ENCODE measurements at places on chromosomes 4 and X.
A peak's percentile ranks its signal among the peaks of the same experiment; 100 is the strongest.

- DNase-seq, result no peak
Measured at GRCh38 chr4:82467471-82467870, 37.1 kb downstream of the ENOPH1 start.

- DNase-seq, result peak; percentile 3
Measured at GRCh38 chr4:72302981-72303704, 265.9 kb downstream of the ADAMTS3 start.

GRCh38 chr4:105967058-105967658 is 71.9 kb downstream of the NPNT start:
- no peak for DNase-seq

- DNase-seq, result no peak
Measured at GRCh38 chr4:10003666-10004065, 17.6 kb downstream of the SLC2A9 start.

DNA sequence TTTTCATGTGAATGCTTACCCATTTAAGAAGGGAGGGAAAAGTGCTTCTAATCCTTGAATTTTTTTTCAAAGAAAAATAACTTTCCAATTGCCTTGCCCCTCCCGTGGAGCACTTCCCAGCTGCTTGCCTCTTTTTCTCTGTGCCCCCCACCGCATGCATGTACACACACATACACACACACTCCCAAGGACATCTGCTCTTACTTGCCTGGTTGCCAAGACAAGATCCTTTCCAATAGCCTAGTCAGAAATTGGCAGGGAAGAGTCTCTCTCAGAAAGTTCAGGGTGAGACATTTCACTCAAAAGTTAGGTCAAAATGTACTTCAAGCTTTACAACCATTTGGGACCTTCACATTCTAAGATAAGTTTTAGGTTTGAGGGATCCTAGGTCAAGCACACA is 10.9 kb downstream of the HHIP start:
- no peak for DNase-seq

DNA sequence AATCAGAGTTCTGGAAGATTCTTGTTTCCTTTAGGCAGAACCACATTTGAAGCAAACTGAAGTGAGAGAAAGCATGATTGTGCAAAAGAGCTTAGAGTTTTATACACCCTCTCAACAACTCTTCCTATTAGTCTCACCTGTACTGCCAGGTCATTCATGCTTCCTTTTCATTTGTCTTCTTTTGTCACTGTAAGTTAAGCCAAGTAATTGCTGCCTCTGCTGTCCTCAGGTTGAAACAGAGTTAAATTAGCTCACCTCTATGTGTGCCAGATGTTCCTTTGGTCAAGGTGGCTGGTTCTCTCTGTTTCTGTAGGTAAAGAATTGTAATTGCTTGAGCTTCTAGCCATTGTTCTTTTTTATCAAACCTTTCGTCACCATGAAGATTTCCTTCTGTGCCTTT is 41.1 kb upstream of the HPGD start:
- DNase-seq, result no peak

DNA sequence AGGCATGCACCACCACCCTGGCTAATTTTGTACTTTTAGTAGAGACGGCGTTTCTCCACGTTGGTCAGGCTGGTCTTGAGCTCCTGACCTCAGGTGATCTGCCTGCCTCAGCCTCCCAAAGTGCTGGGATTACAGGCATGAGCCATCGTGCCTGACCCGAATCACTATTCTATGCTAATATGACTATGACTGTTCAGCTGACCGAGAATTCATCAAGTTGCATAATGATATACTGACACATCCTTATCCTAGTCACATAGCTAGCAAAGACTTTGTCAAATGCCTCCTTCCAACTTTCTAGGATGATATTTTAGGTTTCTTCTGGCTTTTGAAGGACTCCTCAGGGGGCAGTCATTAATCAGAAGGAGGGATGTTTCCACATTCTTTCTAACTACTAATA is 4.8 kb upstream of the GPM6B start:
- no peak for DNase-seq

- DNase-seq, result no peak
Measured at GRCh38 chr4:76748649-76749048, 149.3 kb downstream of the SOWAHB start.

- DNase-seq, result no peak
Measured at GRCh38 chr4:174173360-174173759, 110.1 kb downstream of the FBXO8 start.

DNA sequence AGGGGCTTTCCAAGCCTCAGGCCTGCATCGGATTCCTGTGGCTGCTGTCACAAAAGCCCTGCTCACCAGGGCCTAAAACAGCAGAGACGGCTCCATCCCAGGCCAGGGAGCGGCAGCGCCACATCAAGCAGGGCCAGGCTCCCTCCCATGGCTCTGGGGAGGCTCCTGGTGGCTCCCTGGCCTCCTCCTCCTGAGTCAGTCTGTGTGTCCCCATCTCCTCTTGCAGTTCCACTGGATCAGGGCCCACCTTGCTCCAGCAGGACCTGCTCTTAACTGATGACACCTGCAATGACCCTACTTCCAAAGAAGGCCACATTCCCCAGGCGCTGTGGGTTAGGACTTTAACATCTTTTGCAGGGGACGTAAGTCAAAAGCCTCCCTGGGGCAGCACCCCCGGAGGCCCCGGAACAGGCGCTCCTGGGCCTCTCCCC is 51.9 kb downstream of the CPZ start:
- DNase-seq, result no peak

DNA sequence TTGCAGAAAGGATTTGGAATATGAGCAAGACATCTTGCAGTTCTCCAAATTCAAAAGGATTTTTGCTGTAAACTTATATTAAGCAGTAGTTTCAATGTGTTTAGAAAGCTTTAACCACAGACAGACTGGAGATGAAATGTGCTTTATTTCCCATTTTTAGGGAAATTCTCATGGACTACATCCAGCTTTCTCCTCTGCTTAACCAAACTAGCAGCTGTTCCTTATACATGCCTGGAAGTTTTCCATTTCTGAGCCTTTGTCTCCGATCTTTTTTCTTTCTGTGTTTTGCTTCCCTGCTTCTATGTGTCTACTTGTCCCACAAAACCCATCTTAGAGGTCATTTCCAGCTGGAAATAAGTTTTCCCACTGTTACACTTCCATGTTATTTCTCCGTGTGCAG is 41.6 kb downstream of the TMA16 start:
- no peak for DNase-seq

- DNase-seq, result no peak
Measured at GRCh38 chr4:21879187-21879586, 69.4 kb downstream of the KCNIP4 start.

GRCh38 chr4:78345237-78345636 is 206.3 kb upstream of the ANXA3 start:
- DNase-seq, result no peak

- DNase-seq, result no peak
Measured at GRCh38 chr4:133178956-133179355, 29.9 kb downstream of the PCDH10 start.

- DNase-seq, result no peak
Measured at GRCh38 chr4:2413821-2414610, 4.4 kb downstream of the ZFYVE28 start.

GRCh38 chr4:25839687-25840086 is 23.1 kb downstream of the SEL1L3 start:
- no peak for DNase-seq

GRCh38 chr4:179447308-179447707 is 2005.1 kb upstream of the AGA start:
- no peak for DNase-seq

DNA sequence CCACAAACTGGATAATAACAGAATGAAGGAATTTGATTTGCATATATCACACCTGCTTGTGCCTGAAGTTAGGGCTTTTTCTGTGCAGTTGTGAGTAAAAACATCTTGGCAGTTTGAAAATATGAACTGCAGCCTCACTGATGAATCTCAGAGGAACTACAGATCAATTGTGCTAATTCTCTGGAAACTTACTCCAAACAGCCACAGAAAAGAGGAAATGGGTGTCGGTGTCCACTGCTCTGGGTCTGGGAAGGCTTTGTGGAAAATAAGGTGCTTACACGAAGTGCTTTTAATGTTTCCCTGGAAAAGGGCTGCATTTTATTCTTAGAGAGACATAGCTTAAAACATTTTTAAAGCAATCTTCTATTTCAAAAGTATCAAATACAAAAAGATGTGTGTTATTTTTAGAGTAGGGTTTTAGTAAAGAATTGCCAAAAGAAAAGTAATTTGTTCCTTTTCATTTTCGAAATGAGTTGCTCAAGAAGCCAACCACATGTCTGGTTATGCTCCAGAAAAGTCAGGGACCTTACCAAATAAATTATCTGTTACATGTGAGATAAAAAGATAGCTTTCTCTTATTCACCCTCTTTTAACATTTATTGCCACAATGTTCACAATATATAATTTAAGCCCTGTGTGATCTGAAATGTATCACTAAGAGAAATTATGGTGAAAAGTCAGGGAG is 240.1 kb downstream of the FRAS1 start:
- DNase-seq, result no peak

DNA sequence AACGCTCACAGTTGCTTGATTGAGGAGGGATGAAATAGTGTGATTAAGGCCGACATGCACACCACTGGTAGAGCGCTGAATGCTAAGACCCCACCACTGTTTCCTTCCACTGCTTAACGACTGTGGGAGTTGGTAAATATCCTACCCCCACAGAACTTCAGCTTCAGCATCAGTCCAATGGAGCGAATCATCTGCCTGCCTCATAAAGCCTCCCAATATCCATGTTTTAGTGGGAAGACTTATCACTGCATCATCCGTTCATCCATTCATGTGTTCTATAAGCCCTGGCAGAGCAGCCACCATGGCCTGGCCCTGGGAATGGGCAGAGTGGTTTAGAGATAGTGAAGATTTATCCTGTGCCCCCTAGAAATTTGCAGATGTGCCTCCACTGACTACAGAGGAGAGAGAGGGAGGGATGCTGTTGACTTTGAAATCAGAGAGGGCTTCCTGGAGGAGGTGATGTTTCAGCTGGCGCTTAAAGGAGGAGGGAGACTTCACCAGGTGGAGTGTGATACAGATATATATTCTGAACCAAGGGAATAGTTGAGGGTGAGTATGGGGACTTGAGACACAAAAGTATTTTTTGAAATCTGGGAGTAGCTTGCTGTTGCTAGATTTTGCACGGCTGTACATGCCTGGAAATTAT is 71.9 kb upstream of the STX18 start:
- DNase-seq, result no peak

GRCh38 chr4:2138846-2139500 is 79.8 kb downstream of the NAT8L start:
- no peak for DNase-seq

All from stimulated activated CD8-positive, alpha-beta memory T cell treated with anti-CD3 and anti-CD28 coated beads, Interleukin-7, amount 100 ng/mL, for 1 hour (primary cell).